NCI-H774 (cell line): ENCODE measurements at places on chromosomes 12 and 14.

DNA sequence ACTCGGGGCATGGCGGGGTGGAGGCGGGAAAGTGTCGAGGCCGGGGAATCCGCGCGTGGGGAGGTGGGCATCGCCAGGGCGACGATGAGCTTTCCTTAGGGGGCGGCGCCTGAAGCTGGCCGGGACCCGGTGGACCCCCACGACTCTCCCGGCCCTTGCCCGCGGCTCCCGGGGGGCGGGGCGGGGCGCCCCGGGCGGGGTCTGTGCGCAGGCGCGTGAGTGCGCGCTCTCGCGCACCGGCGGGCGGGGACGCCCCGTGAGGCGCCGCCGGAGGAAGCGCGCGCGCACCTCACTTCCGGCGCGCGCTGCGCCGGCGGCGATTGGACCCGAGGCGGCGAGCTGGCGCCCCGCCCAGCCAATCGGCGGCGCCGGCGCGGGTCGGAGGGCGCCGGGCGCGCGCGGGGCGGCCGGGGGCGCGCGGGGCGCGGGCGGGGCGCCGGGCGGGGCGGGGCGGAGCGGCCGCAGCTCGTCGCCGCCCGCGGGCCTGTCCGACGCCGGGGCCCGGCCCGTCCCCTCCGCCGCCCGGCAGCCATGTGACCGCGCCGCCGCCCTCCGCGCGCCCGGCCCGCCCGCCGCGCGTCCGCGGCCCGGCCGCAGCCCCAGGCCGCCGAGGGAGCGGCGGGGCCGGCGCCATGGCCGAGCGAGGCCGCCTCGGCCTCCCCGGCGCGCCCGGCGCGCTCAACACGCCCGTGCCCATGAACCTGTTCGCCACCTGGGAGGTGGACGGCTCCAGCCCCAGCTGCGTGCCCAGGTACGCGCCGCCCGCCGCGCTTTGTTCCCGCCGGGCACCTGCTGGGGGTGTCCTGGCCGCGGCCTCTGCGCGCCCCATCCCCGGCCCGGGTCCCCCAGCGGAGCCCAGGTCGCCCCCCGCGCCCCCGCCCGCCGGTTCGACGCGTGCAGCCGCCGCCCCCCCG is at the start of gene PACS2:
Gene PACS2, plus strand, starts transcription at position 462 of the 914 bp plus-strand sequence. Its CDS starts 171 bp downstream, at position 633.
- DNase-seq, result peak; percentile 93

DNA sequence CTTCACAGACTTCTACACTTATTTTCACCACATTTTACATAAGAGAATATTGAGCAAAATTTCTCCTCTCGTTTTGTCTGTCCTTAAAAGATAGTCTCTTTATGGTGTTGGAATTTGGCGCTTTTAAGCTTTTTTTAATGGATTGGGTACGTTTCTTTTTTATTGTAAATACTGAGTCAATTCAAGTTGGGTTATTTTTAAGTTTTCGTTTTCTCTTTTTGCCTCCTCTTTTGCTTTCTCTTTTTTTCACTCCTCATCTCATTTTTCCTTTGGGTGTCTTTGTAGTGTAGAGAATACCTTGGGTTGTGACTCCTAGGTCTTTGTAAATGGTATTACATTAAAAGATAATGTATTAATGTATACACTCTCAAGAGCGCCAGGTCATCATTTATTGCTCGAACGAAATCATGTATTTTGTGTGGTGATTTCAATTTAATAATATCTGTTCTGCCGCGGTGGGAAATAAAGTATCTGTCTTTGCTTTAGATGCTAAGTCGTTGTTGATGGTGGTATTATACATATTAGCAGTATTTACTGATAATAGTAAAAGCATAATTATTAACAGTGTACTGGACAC is 845 bp downstream of the TMX1 start:
- DNase-seq, result no peak

GRCh38 chr12:57604992-57605810 is 577 bp downstream of the DTX3 start:
- no peak for DNase-seq

GRCh38 chr14:95463171-95463901 is 53.1 kb downstream of the SYNE3 start:
- peak; percentile 85 for DNase-seq

GRCh38 chr12:49098035-49098451 is 3.4 kb upstream of the DHH start:
- DNase-seq, result no peak

DNA sequence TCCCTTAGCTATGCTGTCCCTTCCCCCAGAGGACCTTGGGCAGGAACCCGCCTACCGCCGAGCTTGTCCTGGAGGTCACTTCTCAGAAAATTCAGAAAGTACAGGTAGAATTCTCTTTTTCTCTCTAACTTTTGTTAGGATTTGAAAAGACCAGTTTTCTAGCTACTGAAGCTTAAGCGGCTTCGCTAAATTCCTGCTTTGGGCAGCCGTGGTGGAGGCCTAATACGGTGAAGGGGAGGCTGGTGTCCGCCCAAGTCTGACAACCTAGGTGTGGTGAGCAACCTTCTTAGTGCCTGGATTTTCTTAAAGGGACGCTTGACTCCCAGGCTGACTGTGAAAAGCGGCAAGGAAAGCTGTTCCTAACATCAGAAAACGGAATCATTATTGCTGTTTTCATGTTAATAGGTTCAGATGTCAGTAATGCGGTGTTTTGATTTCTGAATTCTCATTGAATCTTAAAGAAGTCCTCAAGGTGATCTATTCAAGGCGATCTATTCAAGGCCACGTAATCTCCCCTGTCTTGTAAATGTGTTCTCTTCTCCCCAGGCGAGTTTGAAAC is 835 bp downstream of the FGD4 start:
- no peak for DNase-seq

GRCh38 chr14:98725191-98725590 is 546.8 kb downstream of the BCL11B start:
- no peak for DNase-seq

DNA sequence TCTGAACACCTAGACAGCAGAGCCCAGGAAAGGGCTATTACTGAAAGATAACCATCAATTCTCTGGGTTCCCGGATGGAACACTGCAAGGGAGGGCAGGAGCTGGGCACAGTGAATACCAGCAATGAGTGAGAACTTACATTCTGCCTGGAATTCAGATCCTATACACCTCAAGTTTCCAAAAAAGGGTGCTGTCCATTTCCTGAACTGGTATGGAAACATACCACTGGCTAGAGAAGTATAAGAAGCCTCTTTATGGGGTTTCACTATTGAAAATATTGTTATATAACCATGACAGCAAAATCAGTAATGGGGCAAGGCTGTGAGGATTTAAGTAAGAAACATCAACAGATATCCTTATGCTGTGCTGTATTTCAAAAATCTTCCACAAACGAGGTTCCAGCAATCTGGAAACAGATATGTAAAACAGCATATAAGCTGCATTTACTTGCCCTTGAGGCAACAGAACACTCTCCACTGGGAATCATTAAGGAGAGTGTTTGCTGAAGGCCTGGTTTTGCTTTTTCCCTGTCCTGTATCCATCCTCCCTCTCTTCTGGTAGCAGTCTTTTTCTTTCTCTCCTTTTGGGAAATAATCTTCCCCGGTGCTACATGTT is 53.3 kb upstream of the GTF2A1 start:
- DNase-seq, result no peak

DNA sequence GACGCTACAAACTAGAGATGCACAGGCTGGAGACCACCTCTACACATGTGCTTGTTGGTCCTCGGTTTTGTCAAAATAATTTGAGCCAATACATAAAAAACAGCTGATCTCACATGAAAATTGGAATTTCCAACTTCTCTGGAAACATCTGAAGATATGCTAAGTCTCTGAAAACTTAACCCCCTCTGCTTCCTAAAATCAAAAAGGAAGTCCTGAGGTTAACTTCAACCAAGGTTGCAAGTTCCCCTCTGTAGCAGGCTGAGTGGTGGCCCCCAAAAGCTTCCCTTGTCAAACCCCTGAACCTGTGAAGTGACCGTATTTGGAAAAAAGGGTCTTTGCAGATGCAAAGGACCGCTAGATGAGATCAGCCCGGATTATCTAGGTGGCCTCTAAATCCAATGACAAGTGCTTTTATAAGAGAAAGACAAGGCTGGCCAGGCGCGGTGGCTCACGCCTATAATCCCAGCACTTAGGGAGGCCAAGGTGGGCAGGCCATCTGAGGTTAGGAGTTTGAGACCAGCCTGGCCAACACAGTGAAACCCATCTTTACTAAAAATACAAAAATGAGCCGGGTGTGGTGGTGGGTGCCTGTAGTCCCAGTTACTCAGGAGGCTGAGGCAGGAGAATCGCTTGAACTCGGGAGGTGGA is 32.0 kb upstream of the VPS37B start:
- DNase-seq, result no peak

DNA sequence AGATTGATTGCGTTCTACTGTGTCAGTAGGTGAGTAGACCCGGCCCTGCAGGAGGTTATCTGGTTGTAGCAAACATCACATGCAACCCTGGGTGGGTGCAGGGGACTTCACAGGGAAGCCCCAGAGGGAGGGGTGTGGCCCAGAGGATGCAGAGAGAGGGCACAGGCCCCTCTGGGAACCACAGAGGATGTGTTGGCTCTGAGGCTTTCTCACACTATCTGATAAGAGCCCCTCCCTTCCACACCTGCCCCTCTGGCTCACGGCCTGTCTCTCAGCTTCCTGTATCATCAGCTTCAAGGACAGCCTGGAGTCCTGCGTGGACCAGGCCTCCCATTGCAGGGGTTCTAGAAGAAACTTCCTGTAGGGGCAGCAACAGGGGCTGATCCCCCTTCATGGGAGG is 101.9 kb downstream of the RIN3 start:
- DNase-seq, result no peak

DNA sequence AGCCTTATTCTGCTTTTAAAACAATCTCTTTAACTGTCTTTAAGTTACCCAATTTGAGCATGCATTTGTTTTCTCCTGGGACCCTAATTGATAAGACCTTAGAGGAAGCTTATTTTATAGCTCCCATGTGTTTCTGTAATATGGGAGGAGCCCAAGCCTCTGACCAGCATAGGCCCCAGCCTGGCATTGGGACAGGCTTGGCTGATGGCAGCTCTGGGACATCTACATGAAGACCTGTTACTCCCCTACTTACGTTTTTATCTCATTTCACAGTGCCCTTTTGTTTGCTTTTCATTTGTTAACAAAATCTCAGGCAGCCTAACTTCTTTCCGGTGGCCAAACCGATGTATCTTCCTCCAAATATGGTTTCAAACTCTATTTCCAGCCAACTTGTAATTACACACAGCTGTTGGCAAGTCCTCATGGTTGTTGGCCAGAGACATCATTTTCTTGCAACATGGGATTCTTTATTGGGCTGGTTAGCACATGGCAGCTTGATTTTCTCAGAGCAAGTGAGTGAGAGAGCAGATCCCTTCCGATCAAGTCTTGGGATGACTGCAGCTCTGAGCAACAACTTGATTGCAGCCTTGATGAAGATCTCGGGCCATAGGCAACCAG is 1117.5 kb downstream of the AACS start:
- DNase-seq, result no peak

GRCh38 chr12:87231818-87232217 is 797.4 kb downstream of the C12orf50 start:
- no peak for DNase-seq
